ENCODE measurements at places on chromosomes 5 and 9.

DNA sequence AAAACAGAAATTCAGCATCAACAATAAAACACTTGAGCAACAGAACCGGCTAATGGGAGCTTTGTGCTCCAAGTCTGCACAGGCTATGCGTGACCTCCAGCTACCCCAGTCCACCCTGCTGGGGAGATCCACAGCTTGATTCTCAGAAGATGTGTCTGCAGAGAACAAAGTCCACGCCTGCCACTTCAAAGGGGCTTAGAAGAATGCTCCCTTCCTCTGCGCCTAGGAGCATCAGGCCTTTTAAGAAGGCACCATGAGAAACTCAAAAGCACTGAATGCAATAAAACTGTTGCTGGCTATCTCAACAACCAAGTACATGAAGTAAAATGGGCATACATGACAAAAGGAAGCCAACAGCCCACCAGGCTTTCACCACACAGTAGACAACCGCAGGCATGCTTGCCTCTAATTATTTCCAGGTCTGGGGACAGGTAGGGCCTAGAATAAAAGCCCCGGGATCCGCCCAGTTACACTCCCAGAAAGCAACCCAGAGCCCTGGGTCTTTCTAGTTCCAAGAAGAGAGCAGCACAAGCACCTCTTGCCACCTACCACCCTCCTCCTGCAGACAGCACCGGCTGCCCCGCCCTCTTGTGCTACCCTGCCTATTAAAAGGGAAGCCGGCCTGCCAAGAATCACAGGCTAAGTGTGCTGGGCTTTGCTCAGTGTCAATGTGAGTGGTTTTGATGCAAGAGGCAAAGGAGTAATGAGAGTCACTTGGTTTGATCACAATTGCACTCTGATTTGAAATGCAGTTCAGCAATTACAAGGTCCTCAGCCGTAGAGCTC lies 123.2 kb downstream of the SPOCK1 start:
- no peak for DNase-seq

DNA sequence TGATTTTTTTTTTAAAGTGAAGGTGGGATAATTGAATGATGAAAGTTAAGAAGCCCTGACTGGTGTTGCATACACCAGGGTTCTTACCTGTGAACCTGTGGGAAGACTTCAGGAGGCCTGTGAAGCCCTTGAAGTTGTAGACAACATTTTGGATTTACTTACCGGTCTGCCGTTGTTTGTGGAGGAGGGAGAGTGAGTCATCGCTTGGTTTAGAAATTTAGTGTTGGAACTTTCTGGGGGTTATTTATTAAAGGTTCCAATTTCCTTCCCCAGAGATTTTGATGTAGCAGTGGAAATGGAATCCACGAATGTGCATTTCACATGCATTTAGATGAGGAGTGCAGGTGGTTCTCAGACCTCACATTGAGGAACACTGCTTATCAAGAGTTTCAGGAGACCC lies 49.6 kb downstream of the ARHGAP26 start:
- no peak for DNase-seq

GRCh38 chr9:34636791-34637355 lies 714 bp downstream of the SIGMAR1 start:
- DNase-seq, result no peak

DNA sequence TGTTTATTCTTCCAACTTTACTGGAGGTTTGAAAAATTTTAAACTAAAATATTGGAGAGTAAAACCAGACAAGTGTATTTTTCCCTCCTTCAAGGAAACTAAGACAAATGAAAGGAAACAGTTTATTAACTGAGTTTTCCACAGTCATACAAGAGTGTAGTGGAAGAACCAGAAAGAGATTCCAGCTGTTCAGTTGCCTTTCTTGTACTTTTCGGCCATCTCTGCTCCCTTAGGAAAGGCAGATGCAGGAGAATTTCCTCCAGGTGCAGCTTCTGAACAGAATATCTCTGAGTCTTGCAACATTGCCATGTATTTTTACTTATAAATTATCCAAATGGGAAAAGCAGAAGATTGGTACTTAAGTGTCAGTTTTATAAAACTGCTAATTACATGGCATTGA lies 217.1 kb downstream of the MAST4 start:
- DNase-seq, result no peak

DNA sequence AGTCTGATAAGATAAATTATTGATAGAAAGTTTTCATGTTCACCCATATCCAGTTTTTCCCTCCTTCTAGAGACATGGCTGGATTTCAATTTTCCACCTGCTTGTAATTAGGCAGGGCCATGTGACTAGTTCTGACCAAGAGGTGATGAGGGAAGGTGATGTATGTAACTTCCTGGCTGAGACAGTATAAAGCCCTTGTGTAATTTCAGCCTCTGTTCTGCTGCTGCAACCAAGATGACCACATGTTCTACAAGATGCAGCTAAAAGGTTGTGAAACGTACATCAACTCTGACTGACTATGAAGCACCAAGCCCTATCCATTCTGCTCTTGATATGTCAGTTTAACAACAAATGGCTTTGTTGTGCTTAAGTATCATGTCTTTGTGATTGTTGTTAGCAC lies 376.5 kb upstream of the DAB2 start:
- DNase-seq, result no peak

DNA sequence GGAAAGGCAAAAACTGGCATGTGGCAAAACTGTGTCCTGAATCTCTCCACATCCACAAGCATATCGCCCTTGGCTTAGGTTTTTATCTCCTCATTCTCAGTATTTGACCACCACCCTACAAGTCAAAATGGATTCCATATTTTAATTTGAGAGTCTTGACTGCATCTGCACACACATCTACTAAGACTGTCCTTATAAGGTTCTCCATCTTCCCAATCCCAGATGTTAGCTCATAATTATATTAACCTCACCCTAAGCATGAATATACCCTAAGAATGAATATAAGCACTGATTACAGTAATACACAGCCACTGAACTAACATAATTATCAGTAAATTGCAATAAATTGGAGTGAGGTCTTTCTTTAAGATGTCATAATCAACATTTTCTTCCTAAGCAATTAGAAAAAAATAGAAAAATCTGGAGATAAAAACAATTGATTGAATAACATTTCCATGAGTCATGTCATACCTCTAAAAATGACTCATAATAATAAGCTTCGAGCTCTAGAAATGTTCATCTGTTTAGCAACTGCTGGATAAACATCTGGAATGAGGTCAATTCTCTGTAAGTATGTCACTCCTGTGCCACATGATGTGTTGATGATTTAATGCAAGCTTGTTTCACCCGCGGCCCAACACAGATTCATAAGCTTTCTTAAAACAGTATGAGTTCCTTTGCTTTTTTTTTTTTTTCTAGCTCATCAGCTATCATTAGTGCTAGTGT lies 39.9 kb upstream of the PAM start:
- DNase-seq, result no peak

DNA sequence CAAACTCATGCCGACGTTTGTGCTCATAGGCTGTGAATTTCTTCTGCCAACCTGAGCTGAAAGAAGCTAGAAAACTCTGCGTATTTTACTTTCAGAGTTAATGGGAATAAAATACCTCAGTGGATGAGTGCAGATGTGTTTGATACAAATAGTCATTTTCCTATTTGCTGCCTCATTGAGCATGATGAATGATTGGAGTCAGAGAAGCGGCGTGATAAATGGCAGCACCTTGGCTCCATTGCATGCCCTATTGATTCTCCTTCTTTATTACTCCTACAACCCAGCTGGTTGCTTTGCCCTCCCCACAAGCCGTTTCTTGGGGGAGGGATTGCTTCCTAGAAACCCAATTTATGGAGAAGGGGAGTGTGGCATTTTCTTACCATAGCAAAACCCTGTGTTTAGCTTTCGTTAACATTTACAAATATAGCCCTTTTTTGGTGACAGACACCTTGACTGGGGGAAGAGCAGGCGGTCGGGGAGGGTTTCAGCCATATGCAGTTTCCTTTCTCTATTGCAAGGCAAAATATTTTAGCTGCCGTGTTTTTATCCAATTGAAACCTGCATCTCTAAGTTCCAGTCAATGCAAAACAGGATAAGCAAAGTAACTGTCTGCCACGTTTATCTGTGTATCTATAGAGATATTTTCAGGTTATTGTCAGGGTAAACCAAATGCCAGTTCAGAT lies 93.1 kb upstream of the TBCA start:
- no peak for DNase-seq

GRCh38 chr5:14251733-14252132 lies 108.6 kb downstream of the TRIO start:
- DNase-seq, result no peak

DNA sequence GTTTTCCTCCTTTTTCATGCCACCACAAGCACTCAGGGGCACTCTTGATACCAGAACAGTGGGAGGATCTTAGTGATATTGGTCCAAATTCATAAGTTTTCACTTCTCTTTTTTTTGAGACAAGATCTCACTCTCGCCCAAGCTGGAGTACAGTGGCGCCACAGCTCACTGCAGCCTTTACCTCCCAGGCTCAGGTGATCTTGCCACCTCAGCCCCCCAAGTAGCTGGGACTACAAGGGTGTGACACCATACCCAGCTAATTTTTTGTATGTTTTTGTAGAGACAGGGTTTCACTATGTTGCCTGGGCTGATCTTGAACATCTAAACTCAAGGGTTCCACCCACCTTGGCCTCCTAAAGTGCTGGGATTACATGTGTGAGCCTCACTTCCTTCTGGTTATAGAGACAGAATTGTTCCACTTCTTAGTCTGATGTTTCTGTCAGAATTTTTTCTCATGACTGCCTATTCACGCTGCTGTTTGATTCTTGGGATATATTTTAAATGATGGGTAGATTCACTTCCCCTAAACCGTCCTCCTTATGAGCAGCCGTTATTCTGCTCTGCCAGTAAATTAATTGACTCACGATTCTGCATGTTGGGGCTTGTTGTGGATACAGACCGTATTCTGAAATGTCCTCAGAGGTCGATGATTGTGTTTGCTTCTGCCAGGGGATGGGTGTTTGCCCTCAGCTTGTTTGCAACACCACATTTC lies 30.8 kb downstream of the MTAP start:
- no peak for DNase-seq

DNA sequence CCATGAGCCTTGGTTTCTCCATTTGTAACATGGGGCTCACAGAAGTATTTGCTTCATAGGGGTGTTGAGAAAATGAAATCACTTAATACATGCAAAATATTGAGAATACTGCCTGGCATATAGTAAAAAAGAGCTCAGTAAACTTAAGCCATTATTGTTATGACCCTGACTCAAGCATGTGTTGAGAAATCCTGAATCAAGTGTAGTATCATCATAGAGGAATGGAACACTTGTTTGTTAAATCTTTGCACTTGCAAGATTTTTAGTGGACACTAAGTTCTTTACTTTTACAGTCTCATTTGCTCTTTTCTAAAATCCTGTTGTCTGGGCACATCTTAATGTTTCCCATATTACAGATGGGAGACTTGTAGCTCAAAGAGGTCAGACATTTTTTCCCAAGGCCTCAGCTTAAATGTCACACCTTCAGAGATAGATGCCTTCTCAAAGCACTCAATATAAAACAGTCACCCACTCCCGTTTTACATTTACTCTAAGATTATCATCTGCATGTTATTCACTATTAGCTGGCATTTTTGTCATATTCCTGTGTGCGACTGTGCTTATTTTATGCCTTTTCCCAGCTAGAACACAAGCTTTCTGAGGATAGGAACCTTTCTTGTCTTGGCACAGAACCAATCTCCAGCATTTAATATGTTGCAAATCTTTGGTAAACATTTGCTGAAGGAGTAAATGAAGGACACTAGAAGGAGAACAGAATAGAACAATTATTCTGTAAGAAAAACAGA lies 250.0 kb upstream of the TNC start:
- no peak for DNase-seq

GRCh38 chr9:7242126-7242525 lies 484.4 kb downstream of the KDM4C start:
- no peak for DNase-seq

DNA sequence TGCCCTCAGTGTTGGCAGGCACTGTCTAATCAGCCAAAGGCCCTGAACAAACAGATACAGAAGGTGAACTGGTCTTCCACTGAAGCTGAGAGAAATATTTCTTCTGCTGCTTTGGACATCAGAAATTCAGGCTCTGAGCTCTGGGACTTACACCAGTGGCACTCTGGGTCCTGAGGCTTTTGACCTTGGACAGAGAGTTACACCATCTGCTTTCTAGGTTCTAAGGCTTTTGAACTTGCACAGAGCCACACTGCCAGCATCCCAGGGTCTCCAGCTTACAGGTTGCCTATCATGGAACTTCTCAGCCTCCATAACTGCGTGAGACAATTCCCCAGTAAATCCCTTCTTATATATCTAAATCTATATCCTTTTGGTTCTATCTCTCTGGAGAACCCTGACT lies 326.7 kb downstream of the MLLT3 start:
- DNase-seq, result no peak

DNA sequence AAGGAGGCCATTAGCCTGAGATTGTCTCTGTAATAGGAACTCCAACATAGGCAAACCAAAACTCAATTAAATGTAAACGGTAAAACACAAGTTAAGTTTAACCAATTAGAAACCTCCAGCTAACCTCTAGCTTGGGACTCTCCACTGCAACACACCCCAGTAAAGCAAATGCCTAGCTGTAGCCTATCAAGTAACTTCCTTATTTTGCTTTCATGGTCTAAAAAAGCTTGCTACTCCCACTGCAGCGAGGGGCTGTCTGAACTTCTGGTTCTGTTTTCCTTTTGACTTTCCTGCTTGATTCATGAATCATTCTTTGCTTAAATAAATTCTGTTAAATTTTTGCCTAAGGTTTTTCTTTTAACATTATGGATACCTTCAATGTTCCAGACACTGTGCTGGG lies 24.4 kb upstream of the C5orf46 start:
- DNase-seq, result no peak

DNA sequence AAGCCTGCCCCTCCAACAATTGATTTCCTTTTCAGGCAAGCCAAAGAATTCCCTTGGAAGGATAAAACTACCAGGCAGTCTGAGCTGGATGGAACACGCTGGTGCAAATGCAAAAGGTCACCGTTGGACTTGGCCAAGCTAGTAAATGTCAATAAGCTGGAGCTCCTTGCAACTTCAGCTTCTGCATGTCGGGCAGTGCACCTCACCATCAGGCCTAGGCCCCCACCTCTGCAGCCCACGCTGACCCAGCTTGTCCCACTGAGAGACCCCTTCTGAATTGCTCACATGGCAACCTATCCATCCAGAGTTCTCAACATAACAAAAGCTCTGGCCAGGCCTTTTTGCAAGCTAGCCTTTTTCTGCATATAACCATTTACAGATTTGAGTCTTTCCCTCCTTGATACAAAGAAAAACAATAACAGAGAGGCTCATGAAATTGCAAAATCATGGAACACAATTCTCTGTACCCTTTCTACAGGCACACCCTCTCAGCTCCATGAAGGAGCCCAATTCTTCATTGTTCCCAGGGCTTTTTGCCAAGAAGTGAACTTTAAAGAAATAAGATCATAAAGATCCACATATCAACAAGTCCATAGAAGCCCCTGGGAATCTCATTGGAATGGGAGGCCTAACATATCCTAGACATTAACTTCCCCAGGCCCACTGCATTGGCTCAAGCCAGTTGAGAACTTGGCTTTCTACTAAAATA lies 123.9 kb upstream of the SLIT3 start:
- no peak for DNase-seq

- no peak for DNase-seq
These were observed 1.2 kb downstream of the JMY start for GRCh38 chr5:79236970-79237739.

DNA sequence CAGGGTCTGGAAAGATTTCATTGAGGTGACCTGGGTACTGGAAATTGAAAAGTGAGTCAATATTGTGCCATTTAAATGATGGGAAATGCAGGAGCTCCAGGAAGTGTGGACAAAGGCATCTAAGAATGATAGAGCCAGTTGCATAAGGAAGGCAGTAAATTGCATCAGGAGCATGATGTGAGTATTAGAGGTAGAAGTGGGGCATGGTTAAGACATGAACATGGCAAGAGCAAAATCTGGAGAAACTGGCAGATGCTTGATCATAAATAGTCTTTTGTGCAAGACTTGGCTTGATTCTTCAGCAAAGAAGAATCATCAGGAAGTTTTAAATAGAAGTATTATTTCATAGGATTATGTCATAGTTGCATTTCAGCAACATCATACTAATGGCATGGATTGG lies 157.4 kb upstream of the PUM3 start:
- no peak for DNase-seq

All from activated CD8-positive, alpha-beta memory T cell treated with anti-CD3 and anti-CD28 coated beads for 1 hour (primary cell).